Osteocyte (in vitro differentiated cells): ENCODE measurements at places on chromosomes 5 and 9.

DNA sequence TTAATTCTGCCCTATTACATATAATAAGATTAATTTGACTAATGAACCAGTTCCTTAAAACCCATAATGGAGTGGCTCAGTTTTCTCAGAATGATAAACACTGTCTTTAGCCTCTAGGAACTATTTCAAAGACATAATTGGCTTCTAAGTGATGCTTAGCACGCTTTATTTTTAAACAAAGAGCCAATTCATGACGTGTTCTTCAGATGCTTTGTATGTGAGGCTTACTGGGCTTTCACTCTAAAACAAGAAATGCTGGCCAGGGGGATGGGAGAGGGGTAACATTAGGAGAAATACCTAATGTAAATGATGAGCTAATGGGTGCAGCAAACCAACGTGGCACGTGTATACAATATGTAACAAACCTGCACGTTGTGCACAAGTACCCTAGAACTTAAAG is 7.6 kb upstream of the SFXN1 start:
- DNase-seq, result no peak

- DNase-seq, result no peak
Observed at GRCh38 chr9:35108946-35109575, 6.1 kb upstream of the STOML2 start.

GRCh38 chr9:959914-960313 is 16.5 kb upstream of the DMRT3 start:
- no peak for DNase-seq

GRCh38 chr5:17878541-17878940 is 244.3 kb downstream of the TAF11L14 start:
- no peak for DNase-seq

DNA sequence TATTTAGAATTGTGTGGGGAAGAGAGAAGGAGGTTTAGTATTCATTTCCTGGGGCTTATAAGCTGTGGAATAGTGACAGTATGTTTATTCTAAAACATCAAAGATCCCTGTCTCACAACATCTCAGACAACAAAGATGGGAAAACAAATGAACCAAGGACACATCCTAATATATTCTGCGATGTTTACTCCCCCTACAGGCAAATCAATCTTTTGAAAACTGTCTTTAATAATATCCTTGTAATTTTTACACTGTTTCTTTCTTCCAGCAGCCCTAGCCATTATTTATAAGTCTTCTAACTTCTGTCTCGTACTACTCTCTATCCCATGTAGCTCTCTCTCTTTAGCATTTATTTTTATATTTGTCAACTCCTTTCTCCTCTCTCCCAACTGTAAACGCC is 33.5 kb upstream of the TMEM252 start:
- no peak for DNase-seq

DNA sequence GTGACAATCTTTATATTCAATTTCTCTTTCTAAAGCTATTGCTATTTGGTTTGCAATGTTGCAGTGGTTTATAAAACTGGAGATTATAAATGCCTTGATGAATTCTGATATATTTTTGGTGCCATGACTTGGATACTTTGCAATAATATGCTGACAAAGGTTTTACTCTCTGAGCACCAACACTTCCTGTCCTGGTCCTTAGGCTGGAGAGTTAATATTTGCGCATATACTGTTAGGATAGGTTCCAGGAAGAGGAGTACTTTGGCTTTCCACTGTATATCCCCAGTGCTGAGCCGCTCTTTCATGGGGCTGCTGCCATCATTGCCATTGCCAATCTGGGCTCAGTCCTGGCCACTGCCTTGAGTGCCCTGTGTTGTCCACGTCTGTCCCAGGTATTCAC is 139.6 kb downstream of the ZCCHC7 start:
- DNase-seq, result no peak

- no peak for DNase-seq
Observed at GRCh38 chr9:77016121-77016525, 3.3 kb upstream of the FOXB2 start.

- DNase-seq, result no peak
Observed at GRCh38 chr5:123125962-123126732, 37.1 kb downstream of the PRDM6 start.

DNA sequence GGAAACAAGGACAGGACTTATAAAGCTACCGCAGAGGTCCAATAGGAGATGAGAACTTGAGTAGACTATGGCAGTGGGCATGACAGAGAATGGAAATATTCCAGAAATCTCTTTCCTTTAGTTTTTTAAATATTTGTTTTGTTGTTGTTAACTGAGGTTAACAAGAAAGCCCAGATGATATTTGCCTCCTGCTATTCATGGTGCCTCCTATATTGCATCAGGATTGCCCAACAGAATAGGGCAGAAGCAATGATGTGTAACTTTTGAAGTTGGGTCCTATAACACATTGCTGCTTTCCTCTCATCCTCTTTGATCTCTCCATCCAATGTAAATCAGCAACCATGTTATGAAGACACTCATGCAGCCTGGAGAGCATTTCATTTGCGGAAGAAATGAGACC is 42.8 kb downstream of the PDE4D start:
- no peak for DNase-seq

DNA sequence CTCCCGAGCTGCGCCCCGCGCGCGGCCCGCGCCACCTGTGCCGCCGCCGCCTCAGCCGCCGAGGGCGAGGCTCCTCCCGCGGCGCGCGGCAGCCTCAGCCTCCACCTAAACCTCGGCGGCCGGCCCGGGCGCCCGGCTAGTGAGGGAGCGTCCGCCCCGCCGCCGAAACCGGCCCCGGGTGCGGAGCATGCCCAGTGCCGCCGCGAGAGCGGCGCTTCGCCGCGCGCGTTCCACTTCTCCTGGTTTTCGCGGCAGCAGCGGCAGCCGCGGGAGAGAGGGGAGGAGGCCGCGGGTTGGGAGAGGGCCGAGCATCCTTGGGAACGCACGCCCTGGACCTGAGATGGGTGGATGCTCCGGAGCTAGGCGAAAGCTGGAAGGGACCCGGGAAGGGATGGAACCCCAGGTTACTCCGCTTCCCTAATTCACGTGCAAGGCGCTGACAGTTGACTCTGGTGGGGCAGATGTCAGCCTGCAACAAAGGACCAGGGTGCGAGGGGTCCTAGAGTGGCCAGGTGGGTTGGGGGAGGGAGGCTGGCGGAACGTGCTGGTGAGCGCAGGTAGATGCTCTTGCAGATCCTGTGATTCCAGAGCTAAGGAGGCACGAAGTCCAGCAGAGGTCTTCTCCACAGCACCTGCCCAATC is at the start of gene CTNND2:
Gene CTNND2 (minus strand): TSS at position 182 of the 642 bp plus-strand sequence. CDS start 593 bp downstream, outside the sequence.
- DNase-seq, result no peak

DNA sequence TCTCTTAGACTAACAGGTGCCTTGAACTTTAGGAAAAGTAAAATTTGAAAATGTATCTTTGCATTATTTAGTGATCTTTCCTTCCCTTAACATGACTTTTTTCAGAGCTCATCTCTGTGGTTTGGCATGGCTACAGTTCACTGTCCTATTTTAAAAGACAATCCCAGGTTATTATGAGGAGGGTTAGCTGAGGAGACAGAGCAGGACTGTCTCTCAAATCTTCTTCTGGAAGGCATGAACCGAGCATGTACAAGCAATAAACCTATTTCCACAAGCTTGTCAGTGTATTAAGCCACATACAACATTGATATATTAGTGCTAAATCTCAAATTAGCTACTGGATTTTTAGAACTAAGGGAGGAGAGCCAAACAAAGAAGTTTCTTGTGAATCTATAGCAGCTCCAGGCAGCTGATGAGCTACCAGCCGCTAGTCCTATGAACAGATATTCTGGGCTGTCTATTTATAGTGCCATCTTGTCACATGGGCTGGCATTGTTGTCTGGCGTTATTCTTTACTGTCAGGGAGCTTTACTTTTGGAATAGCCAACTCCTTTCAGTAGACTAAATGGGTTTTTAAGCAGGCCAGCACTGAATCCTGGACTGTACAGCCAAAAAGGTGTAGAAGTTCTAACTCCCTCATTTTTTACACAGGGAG is 171.2 kb upstream of the ACTBL2 start:
- no peak for DNase-seq

DNA sequence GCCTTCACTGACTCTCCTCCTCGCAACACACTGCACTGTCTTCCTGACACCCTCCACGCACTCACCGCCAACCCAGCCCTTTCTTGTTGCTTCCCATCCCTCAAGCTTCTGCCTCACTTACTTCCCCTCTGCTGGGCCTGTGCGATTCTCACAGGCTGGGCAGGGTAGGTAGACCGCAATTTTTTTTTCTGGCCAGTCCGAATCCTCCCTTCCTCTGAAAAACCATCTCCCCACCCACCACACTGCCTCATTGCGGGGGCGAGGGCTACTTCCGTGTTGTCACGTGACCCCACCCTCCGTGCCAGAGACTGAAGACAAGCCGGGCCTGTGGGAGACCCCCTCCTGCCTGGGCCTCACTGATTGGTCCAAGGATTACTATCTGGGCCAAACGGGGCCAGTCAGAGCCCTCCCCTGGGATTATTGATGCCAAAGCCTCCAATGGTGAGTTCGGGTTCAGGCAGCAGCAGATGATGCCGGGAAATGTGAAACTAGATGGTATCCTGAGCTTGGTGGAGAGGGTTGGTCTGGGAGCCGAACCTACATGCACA is 73.1 kb downstream of the STK10 start:
- DNase-seq, result no peak

DNA sequence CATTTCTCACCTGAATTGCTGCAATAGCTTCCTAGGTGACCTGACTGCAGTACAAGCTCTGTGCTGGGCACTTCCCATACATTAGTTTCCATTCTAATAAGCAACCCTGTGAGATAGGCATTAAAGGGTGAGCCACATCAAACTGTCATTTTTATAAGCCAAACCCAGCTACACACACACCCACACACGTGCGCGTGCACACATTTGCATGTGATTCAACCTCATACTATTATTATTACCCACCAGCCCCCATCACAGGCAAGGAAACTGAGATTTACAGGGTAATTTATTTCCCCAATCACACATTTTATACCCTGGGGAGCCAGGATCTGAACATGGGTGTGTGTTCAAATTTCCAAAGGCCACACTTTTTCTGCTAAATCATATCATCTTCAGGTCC is 93.6 kb downstream of the TTLL11 start:
- peak; percentile 11 for DNase-seq

- no peak for DNase-seq
Observed at GRCh38 chr9:83154821-83155220, 91.9 kb upstream of the RASEF start.

DNA sequence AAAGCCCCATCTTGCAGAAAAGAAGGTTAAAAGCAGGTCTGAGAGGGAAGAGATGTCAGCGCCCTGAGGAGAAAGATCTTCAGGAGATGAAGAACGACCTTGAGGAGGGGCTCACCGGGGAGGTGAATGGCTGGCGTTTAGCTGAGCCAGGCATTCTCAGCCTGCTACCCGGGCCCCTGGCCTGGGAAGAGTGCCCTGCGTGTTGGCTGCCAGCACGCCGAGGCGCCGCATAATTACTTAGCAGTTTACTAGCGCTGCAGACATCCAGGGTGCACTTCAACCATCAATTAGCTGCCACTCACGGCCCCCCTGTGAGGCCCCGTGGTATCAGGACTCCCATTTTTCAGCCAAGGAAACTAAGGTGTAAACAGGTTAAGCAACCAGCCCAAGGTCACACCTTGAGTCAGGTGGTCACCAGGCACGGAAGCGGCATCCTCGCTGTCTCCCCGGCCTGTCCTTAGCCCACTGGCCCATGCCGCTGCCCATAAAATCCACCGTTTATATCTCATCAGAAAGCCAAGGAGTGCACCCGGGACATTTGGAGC is 551.9 kb downstream of the BNC2 start:
- DNase-seq, result no peak

DNA sequence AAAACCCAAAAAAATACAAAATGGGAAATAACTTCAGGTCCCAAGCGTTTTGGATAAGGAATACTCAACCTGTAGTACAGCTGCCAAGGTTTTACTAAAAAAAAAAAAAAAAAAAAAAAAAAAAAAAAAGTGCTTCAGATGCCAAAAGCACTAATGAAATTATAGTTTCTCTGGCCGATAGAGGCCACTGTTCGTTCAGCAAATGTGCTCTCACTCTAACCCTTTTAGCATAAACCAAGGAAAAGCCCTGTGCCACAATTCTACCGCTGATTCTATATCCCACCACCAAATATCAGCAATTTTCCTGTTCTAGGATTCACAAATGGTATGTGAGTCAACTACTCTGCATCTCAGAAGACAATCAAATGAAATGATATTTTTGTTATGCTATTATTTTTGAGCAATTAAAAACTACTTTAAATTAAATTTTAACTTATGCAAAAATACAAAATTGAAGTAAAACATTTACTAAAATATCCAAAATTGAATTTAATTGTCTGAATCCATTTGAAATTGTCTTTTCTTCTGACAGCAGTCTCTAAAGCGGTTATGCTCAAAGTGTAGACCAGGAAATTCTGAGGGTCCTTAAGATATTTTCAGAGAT is 79.8 kb downstream of the RICTOR start:
- DNase-seq, result no peak

- no peak for DNase-seq
Observed at GRCh38 chr5:144040615-144041305, 129.7 kb downstream of the YIPF5 start.

DNA sequence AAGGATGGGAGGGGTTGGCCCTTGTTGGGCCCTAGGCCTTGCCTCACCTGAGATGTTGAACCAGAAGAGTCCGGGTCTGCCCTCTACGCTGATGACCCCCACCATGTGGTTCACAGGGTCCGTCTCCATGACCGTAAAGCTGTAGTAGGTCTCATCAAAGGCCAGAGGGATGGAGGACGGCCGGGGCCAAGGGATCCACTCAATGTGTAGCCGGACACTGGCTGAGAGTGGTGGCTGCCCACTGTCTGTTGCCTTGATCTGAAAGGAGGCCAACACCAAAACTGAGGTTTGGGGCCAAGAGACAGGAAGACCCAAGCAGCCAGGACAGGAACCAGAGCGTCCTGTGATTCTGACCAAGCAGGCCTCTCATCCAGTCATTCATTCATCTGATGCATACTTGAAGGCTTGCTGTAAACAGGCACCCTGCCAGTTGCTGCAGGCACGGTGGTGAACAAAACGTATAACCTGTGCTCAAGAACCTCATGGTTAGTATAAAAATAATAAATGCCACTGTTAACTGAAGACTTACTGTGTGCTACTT is 37.9 kb downstream of the FAT2 start:
- DNase-seq, result no peak

DNA sequence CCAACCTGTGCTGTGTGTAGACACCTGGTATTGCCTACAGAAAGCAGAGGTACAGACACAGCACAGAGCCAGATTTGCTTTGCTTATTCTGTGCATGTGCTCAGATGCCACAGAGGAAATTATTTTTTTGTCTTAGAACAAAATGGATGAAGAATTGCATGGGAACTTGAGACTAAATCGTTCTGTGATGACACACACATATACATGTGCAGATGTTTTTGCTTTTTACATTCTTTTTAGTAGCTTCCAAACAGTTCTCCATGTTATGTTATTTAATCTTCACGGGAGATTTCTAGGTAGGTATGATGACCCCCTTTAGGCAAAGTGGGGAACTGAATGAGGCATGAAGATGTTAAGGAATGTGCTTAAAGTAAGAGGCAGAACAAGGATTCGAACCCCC is 221.5 kb upstream of the PANK3 start:
- DNase-seq, result no peak

GRCh38 chr9:75739884-75740611 is 150.4 kb upstream of the PCSK5 start:
- no peak for DNase-seq
